ENCODE measurements at places on chromosomes 16 and 17.

- no peak for DNase-seq
Observed at GRCh38 chr16:84561291-84561690, 56.6 kb downstream of the COTL1 start.

- DNase-seq: no peak
Observed at GRCh38 chr17:43126911-43127290, 1.7 kb upstream of the BRCA1 start.

DNA sequence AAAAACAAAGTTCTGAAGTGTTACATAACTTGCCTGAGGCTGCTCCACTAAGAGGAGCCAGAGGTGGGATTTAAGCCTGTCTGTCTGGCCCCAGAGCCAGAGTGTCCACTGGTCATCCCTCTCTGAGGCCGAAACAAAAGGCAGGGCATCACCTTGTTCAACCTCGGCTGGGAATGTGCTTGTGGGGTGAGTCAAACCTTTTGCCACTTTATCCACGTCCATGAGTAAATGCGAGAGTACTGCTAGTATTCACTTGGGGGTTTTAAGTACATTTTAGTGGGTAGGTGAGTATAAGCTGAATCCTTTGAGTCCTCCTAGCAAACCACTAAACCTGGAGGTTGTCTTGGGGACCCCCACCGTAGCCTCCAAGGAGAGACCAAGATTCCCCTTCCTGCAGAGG is 103.5 kb downstream of the STX8 start:
- DNase-seq: no peak

DNA sequence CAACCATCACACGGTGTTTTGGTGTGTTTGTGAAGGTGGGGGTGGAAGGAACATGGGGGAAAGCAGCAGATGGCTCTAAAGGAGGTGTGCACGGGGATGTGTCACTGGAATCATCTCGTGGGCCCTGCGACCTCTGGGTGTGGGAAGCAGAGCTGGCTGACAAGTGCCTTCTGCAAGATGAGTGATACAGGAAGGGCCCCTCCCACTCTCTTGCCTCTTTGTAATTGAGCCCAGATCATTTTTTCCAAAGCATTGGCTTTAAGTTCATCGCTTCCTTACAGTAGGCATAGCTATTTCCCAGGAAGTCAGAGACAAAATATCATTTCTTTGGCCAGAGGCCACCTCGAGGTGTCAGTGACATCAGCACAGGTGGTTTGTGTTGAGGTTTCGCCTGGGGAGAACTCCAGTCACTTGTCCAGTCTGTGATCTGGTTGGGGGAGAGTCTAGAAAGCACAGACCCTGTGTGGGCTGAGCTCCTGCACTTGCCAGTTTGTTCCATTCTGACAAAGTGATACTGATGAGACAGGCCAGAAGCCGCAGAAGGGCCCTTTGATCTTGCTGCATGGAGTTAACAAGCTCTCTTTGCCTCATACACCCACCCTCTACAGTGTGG is 20.6 kb upstream of the SNTB2 start:
- DNase-seq: no peak

- no peak for DNase-seq
Observed at GRCh38 chr17:81417049-81417878, 22.0 kb downstream of the BAHCC1 start.

DNA sequence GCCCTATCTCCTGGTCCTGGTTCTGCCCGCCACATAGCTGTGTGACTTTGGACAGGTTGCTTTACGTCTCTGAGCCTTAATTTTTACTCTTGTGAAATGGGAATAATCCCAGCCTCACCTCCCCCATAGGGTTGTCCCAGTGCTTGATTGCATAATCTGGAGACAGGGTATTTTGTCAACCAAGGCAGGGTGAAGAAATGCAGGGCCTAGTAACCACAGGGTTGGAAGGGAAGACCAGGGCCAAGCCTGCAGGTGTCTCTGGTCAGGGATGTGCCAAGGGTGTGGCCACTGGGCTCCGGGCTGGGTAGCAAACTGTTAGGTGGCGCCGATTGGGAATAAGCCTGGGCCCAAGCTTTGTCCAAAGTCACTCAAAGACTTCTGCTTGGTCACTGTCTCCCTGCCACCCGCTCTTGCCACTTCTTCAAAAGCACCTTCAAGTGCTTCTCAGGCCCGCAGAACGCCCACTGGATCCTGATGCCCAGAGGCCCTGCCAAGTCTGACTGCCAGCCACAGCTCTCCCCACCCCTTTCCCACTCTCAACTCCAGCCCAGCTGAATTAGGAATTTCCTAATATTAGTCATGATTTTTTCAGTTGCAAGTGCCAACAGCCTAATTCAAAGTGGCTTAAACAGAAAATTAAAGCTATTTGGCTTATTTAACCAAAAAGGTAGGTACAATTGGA is 20.6 kb upstream of the COL1A1 start:
- no peak for DNase-seq

DNA sequence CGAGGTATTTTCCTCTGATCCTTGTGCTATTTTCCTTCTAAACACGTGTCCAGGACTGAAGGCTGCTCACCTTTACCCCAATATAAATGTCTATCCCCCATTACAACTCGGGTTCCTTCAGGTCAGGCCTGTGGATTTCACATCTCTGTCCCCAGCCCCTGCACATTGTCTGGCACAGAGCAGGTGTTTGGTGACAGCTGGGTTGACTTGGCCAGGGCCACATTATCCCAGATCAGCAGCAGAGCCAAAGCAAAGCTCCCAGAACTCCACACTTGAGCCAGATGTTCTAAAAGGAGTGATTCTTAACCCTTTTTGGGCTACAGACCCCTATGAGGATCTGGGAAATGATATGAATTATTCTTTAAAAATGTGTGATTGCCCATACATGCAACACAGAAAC is 18.0 kb upstream of the SPATA32 start:
- DNase-seq: no peak

- no peak for DNase-seq
Observed at GRCh38 chr16:19513377-19514053, 8.4 kb downstream of the GDE1 start.

DNA sequence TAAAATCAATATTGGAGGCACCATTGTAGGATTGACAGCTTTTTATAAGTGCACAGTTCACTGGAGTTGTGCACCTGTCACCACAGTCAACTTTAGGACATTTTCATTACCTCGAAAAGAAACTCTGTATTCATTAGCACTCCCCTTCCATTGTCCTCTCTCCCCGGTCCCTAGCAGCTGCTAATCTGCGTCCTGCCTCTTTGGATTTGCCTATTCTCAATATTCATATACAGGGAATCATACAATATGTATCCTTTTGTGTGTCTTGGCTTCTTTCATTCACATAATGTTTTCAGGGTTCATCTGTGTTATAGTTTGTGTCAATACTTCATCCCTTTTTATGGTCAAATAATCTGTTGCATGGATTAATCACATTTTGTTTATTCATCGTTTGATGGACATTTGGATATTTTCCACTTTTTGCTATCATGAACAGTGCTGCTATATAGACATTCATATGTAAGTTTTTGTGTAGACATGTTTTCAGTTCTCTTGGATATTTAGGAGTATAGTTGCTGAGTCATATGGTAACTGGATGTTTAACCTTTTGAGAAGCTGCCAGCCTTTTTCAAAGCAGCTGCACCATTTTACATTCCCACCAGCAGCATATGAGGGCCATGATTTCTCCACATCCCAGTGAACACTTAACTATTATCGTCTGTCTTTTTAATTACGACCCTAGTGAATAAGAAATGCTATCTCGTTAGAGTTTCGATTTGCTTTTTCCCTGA is 9.8 kb downstream of the DNAJA3 start:
- no peak for DNase-seq
